ENCODE measurements at places on chromosomes 4 and X.

- DNase-seq: no peak
These were observed 11.9 kb upstream of the FAM9A start for GRCh38 chrX:8813036-8813435.

- no peak for DNase-seq
These were observed 240.1 kb downstream of the OPHN1 start for GRCh38 chrX:68193234-68193633.

- DNase-seq: no peak
These were observed 288.6 kb upstream of the LDB2 start for GRCh38 chr4:17187003-17187402.

GRCh38 chr4:141347684-141348083 is 127.0 kb downstream of the ZNF330 start:
- no peak for DNase-seq

GRCh38 chrX:1484638-1485019 is 31.9 kb upstream of the ASMTL start:
- DNase-seq: no peak

DNA sequence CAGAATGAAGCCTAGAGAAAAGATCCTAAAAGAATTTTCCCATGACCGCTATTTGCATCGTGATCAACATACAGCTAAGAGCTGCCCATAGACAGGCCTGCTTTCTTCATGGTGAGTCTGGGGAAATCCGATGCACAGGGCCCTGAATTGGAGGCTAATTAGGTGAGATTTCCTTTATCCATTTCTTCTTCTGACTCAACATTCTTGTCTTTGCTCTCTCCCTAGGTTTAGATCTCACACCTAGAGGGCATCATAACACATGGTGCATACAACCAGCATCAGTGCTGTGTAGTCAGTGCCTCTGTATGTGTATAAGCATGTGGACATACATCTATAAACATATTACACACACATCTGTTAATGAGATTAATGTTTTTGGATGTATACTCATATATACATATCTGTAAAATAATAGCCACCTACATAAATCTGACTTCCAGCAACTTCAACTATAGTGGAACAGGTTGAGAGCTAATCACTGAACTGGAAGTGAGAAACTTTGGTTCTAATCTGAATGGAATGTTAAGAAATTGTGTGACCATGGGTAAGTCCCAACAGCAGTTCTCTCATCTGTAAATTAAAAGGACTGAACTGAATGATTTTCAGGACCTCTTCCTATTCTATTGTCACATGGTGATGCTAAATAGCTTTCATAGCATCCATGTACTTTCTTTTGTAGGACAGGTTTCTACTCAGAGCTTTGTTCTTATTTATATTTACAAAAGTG is 17.5 kb downstream of the GATB start:
- DNase-seq: no peak

- DNase-seq: no peak
These were observed 255.6 kb upstream of the JADE1 start for GRCh38 chr4:128553686-128554515.

Measured in NCI-H524 treated with DMSO at 0.1 percent for 48 hours (cell line).